ENCODE measurements at places on chromosomes 11 and 22. TPM values are rescaled to one million over a fixed set of nuclear protein-coding genes. Genes with fewer than 3 reads are reported as not detected.

OR52N4 gene
- 0.60 TPM for total RNA-seq

GDPD4 gene
- total RNA-seq, result not detected

SNX15 gene
- 29.6 TPM for total RNA-seq

WBP2NL gene
- 2.5 TPM for total RNA-seq

- no peaks in the 10 kb centered on the region for H3K27me3 ChIP-seq
- H3K4me1 ChIP-seq, result peaks cover 9% of the 10 kb centered on the region
- H3K36me3 ChIP-seq, result no peaks in the 10 kb centered on the region
- no peak overlapping the region for H3K4me3 ChIP-seq
- H3K27ac ChIP-seq, result no peak overlapping the region
Observed at GRCh38 chr22:46029574-46030200, 52.7 kb upstream of the WNT7B start.

- H3K27ac ChIP-seq, result no peak overlapping the region
- peak; percentile 80 for DNase-seq
- no peaks in the 10 kb centered on the region for H3K27me3 ChIP-seq
- no peaks in the 10 kb centered on the region for H3K36me3 ChIP-seq
- no peaks in the 10 kb centered on the region for H3K4me1 ChIP-seq
- no peak overlapping the region for H3K4me3 ChIP-seq
Observed at GRCh38 chr11:117843666-117844484, 19.3 kb upstream of the FXYD2 start.

- H3K36me3 ChIP-seq, result no peaks in the 10 kb centered on the region
- H3K27me3 ChIP-seq, result no peaks in the 10 kb centered on the region
- no peak for DNase-seq
- H3K27ac ChIP-seq, result no peak overlapping the region
- H3K4me3 ChIP-seq, result no peak overlapping the region
Observed at GRCh38 chr11:69501891-69502860, 20.7 kb downstream of the LINC01488 start.

DNA sequence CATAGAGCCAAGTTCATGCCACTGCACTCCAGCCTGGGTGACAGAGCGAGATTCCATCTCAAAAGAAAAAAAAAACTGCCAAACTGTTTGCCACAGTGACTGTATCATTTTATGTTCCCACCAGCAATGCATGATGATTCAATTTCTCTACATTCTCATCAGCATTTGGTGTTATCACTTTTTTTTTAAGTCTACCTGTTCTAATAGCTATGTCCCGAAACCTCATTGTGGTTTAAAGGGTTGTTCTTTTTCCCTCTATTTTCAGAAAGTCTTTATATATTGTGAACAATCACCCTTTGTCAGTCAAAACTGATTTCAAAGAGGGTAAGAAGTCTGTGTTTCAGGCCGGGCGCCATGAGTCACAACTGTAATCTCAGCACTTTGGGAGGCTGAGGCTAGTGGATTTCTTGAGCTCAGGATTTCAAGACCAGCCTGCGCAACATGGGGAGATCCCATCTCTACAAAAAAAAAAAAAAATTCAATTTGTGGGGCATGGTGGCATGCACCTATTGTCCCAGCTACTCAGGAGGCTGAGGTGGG lies 14.8 kb upstream of the FAM168A start:
- no peak for DNase-seq

- H3K27ac ChIP-seq, result no peak overlapping the region
- no peak overlapping the region for H3K4me3 ChIP-seq
- H3K36me3 ChIP-seq, result no peaks in the 10 kb centered on the region
Observed at GRCh38 chr11:30984442-30984816, 385.1 kb downstream of the DCDC1 start.

GRCh38 chr11:32594272-32594671 lies 10.6 kb downstream of the EIF3M start:
- H3K27me3 ChIP-seq, result no peaks in the 10 kb centered on the region
- no peak overlapping the region for H3K27ac ChIP-seq
- peaks cover 28% of the 10 kb centered on the region for H3K36me3 ChIP-seq
- no peak overlapping the region for H3K4me3 ChIP-seq
- DNase-seq, result no peak
- peaks cover 3% of the 10 kb centered on the region for H3K4me1 ChIP-seq

GRCh38 chr11:78076733-78077403 lies 2.8 kb downstream of the NDUFC2 start:
- no peak overlapping the region for H3K4me3 ChIP-seq
- H3K27ac ChIP-seq, result no peak overlapping the region
- peaks cover 17% of the 10 kb centered on the region for H3K4me1 ChIP-seq
- H3K27me3 ChIP-seq, result no peaks in the 10 kb centered on the region
- H3K36me3 ChIP-seq, result peaks cover 7% of the 10 kb centered on the region

DNA sequence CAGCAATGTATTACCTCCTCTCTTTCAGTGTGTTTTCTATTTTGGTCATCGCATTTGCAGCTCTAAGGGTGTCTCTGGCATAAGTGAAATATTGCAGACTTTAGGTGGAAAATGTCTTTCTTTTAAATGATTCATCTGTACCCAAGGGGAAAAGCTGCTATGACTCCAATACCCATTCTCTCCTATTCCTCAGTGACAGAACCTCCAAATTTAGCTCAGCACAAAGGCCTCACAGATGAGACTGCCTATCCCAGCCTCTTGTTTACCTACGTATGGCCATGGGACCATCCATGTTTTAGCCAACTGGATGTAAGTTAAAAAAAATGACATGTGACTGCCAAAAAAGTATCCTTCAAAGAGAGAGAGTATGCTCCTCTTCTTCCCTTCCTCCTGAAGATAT lies 7.9 kb downstream of the MTMR2 start:
- no peaks in the 10 kb centered on the region for H3K4me1 ChIP-seq
- DNase-seq, result no peak
- no peak overlapping the region for H3K27ac ChIP-seq
- no peaks in the 10 kb centered on the region for H3K36me3 ChIP-seq
- no peak overlapping the region for H3K4me3 ChIP-seq
- no peaks in the 10 kb centered on the region for H3K27me3 ChIP-seq

GRCh38 chr11:416051-416756 lies 1.4 kb upstream of the SIGIRR start:
- H3K27me3 ChIP-seq, result no peaks in the 10 kb centered on the region
- H3K36me3 ChIP-seq, result no peaks in the 10 kb centered on the region
- no peaks in the 10 kb centered on the region for H3K4me1 ChIP-seq

Data from kidney (tissue), 22 donors.